Mucosa of descending colon (tissue), 3 donors: ENCODE measurements at places on chromosomes 2 and 18. TPM values are rescaled to one million over a fixed set of nuclear protein-coding genes. Genes with fewer than 3 reads are reported as not detected.

- no peak for DNase-seq
Observed at GRCh38 chr2:95372845-95373244, 29.7 kb upstream of the FAHD2A start.

DNA sequence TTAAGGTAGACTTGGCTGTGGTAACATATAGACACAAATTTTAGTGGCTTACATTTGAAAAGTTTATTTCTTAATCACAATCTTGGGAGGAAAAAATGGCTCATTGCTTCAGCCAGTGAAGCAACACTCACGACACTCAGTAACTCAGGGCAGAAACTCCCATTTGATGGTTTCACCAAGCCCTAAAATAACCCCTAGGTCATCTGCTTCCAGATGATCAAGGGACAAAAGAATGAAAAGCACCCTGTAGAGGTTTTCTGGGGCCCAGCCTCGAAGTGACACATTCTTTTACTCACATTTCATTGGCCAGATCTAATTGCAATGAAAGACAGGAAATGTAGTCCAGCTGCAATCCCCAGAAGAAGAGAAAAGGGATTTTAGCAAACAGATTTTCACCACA lies 275.9 kb downstream of the TMX3 start:
- no peak for DNase-seq

GRCh38 chr2:862731-863466 lies 87.8 kb upstream of the SNTG2 start:
- no peak for DNase-seq

GRCh38 chr2:102141011-102141943 lies 1.3 kb upstream of the IL1R1 start:
- no peak for DNase-seq

GRCh38 chr2:237572742-237573101 lies 6.3 kb downstream of the PRLH start:
- no peak for DNase-seq

GRCh38 chr18:903701-904100 lies 970 bp upstream of the ADCYAP1 start:
- DNase-seq: no peak

GRCh38 chr18:51236225-51236624 lies 38.7 kb upstream of the MEX3C start:
- no peak for DNase-seq

- no peak for DNase-seq
Observed at GRCh38 chr2:52269696-52270485, 1238.0 kb upstream of the NRXN1 start.

GRCh38 chr2:100437751-100438150 lies 20.3 kb upstream of the CHST10 start:
- DNase-seq: no peak

DNA sequence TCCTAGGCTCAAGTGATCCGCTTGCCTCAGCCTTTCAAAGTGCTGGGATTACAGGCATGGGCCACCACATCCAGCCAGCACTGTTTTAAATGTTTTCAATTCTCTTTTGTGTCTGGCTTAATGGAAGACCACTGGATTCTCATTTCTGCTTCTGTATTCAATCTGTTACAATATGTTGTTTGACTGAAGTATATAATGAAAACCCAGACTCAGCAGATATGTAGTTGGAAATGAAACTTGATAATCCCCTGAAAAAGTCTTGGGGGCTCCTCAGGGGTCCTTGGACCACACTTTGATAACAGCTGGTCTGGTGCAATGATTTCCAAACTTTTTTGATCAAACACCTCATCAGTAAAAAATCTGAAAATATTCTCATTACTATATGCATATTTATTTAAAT lies 132.7 kb downstream of the ATAD2B start:
- no peak for DNase-seq

DNA sequence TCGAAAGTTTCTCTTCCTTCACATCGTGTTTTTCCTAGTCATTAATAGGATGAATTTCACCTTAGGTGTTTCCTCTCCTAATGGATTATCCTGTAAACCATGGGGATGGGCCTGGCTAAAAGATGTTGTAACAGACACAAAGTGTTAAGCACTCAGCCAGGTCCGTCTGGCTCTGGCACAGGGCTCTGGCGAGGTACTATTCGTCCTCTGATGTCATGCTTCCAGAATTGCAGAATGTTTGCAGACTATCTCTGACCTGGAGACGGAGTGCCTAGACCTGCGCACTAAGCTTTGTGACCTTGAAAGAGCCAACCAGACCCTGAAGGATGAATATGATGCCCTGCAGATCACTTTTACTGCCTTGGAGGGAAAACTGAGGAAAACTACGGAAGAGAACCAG lies 13.2 kb downstream of the ATG16L1 start:
- DNase-seq: no peak

DNA sequence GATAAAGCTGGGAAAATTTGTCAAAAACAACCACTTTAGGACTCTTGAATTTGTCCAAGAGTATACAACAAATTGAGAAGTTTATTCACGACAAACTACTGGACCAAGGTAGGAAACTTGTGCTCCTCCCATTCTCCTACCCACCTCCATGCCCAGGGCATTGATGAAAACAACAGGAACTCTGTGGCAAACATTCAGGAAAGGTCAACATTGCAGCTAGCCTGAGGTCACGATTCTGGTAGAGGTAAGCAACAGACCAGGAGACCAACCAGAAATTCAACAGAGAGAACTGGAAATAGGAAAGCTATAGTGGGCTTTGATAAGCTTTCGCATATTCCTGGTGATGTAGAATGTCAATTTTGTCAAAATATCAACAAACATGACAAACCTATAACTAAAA lies 209.1 kb upstream of the CTAGE1 start:
- DNase-seq: no peak

- DNase-seq: no peak
Observed at GRCh38 chr2:45545943-45546342, 65.1 kb downstream of the SRBD1 start.

DNA sequence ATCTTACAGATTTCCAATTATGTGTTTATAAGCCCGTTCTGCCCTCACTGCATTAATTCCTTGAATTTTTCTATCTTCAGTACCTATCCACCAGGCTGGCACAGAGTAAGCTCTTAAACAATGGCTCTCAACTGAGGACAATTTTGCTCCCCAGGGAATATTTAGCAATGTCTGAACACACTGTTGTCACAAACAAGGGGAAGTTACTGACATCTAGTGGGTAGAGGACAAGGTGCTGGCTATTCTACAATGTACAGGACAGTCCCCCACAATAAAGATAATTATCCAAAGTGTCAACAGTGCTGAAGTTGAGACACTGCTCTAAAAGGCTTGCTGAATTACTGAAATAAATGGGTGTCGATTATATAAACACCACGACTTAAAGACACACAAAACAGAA lies 5.0 kb downstream of the NDUFS1 start:
- no peak for DNase-seq

- DNase-seq: no peak
Observed at GRCh38 chr2:59779571-59779970, 773.9 kb downstream of the BCL11A start.

GRCh38 chr2:205372141-205372540 lies 310.2 kb upstream of the NRP2 start:
- DNase-seq: no peak

DNA sequence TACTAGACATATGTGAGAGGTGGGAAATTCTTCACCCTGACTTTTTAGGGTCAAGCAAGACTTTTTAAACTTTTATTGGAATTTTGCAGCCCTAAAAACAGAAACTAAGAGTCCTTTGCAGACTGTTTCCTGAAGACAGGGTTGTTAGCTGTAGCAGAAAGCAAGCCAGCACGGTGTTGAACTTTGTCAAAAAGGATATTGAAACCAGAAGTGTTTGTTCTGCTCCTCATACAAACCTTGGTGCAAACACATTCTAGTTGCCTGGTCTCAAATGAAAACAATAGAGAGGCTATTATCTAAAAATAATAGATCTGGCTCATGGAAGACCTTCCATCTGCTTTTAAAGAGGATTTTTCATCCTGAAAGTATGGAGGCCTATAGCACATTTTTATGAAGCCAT lies 65.8 kb upstream of the IGFBP5 start:
- no peak for DNase-seq

GRCh38 chr2:64124571-64124970 lies 19.6 kb downstream of the PELI1 start:
- DNase-seq: no peak

DNA sequence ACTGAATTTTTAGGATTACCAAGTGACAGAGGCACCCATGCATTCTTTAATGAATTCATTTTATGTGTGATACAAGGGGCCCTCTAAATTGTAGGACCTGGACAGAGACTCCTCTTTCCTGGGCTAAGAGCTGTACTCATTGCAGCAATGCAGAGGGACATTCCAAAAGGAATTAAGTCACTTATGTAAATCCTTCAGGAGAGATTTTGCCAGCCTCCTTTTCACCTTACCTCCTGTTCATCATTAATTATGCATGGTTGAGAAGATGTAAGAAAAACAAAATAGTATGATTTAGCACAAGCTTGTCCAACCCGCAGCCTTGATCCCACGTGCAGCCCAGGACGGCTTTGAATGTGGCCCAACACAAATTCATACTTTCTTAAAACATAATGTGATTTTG lies 84.5 kb upstream of the TANK start:
- no peak for DNase-seq

GRCh38 chr18:5512176-5512575 lies 31.6 kb downstream of the EPB41L3 start:
- no peak for DNase-seq

The WNT10A gene
- 1.1 TPM for total RNA-seq

The NAT8 gene
- total RNA-seq: not detected

The CCBE1 gene
- 1.6 TPM for total RNA-seq

The DPYSL5 gene
- 0.38 TPM for total RNA-seq

The OR6B2 gene
- total RNA-seq: not detected

The TPO gene
- 2.3 TPM for total RNA-seq
